Activated CD8-positive, alpha-beta memory T cell treated with anti-CD3 and anti-CD28 coated beads for 1 hour (primary cell): ENCODE measurements at places on chromosomes 5 and 9.

DNA sequence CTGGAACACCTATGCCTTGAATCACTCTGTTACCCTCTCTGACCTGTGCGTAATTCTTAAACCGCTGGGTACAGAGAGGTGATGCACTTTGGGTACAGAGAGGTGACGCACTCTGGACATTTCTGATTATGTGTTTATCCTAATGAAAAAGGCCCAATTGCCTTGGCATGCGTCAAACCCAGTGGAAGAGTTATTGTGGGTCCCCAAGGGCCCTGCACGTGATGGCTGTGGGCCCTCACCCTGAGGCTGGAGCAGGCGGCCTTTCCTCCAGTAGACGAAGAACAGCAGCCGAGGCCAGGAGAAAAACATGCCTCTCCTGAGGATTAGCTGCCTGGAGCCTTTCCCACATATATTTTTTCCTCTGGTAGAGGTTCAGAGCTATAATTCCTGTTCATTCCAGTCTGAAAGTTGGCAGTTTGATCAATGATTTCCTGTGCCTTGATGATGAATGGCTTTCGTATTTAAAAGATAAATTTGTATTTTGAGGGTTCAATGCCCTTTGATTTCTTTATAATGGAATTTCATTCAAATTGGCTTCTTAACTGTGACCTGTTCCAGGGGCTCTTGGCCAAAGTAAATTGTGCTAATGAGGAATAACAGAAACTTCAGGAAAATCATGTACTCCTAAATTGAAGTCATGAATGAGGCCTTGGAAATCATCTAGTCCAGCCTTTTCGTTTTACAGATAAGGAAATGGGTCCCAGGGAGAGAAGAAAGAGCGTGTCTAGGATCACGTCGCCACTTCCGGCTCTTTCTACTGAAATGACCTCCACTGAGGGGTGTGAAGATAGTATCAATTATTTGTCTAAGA is 22.8 kb downstream of the ACER2 start:
- DNase-seq: no peak

DNA sequence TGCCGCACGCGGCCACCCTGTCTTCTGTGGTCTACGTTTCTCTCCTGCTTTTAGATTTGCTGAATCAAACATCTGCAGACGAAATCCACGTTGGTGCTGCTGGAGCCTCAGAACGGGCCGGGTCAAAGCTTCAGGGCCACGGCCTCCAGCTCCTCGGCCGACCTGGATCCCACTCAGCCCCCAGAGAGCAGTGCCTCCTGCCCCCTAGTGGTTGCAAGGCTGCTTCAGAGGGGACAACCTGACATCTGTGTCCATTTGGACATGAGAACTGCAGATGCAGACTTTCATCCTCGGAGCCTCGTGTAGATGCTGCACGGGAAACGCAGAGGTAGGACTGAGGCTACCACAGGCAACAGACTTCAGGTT is 23.0 kb upstream of the SLC6A3 start:
- no peak for DNase-seq

GRCh38 chr9:33480976-33481375 is 7.3 kb upstream of the NOL6 start:
- DNase-seq: no peak

DNA sequence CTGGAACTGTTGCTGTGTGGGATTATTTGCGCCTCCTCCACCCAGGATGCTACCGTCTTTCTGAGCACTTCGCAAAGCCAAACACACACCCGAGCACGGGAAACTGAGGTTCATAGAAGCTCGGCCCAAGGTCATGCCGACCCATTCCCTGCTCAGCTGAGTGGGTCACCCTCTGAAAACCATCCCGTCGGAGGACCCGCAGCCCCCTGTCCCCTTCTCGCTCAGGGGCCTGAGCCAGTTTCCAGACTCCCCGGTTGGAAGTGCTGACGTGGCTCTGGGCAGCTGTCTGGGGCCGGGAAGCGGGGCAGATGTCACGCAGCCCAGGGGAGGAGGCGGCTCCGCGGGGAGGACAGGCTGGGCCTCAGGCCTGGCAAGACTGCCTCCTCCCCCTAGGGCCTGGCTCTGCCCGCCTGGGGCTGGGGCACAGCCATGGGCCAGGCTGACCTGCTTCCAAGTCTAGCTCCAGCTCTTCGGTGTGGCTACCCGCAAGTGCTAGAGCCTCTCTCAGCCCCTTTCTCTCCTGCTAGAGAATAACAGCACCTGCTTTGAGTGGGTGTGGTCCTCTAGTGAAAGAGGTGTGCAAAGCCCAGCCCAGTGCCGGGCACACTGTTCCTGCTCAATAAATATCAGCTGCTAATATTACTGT is 9.9 kb upstream of the CXXC5 start:
- DNase-seq: no peak

GRCh38 chr9:98323051-98323830 is 67.8 kb upstream of the TBC1D2 start:
- DNase-seq: no peak

GRCh38 chr5:138833080-138833479 is 42.1 kb downstream of the LRRTM2 start:
- DNase-seq: no peak

- no peak for DNase-seq
Observed at GRCh38 chr9:76159293-76159926, 234.8 kb downstream of the RFK start.

DNA sequence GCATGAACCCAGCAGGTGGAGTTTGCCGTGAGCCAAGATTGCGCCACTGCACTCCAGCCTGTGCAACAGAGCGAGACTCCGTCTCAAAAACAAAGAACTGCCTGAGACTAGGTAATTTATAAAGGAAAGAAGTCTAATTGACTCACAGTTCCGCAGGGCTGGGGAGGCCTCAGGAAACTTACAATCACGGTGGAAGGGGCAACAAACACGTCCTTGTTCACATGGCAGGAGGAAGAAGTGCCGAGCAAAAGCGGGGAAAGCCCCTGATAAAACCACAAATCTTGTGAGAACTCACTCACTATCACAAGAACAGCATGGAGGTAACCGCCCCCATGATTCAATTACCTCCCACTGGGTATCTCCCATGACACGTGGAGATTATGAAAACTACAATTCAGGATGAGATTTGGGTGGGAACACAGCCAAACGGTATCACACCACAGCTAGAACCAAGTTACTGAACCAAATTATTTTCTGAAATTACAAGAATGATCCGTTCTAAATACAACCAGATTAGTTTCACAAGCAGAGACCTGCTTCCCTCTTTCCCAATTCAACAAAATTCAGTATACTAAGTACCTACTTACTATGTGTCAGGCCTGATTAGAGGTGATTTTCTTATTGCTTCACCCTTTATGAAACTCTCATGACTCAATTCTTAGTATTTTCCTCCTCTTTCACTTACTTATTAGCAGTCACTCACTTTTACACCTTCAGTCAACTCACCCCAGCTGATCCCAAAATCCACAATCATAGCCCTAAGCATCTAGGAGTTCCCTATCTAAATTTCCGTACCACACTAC is 8.4 kb downstream of the UBTD2 start:
- DNase-seq: no peak
